ENCODE measurements at places on chromosomes 7 and 10. TPM values are rescaled to one million over a fixed set of nuclear protein-coding genes. Genes with fewer than 3 reads are reported as not detected.
A peak's percentile ranks its signal among the peaks of the same experiment; 100 is the strongest.

DNA sequence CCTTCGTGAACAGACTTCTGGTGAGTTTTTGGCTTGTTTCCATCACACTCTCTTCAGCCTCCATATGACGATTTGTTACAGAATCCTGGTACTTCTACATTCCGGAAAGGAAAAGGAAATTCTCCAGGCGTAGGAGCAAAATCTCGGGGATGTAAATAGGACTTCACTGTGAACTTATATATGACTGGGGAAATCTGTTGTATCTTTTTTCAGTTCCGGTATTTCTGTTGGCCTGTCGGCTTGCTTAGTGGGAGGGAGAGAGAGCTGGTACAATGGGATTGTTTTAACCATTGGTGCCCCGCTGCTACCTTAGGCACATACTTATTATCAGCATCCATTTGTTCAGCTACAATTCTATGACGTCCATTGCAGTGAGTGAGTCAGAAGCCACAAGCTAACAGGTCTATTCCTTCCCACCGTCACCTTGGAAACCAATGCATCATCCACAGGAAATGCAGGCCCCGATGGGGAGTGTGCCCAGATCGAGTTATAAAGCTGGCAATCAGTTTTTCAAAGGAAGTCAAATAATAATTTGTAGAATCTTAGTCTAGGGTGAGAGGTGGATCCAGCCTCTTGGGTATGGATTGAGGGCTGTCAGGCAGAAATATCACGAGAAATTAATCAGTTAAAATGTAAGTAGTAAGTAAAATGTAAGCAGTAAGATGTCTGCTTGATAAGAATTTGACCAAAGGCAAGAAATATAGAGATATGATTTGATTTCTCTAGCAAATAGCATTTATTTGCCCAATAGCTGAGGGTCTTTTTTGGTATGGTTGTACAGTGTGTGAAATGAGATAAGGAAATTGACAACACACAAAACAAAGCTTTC, 92.0 kb upstream of the MKLN1 start:
- ATAC-seq = peak; percentile 87

Gene LARP4B
- 119 TPM for total RNA-seq

DNA sequence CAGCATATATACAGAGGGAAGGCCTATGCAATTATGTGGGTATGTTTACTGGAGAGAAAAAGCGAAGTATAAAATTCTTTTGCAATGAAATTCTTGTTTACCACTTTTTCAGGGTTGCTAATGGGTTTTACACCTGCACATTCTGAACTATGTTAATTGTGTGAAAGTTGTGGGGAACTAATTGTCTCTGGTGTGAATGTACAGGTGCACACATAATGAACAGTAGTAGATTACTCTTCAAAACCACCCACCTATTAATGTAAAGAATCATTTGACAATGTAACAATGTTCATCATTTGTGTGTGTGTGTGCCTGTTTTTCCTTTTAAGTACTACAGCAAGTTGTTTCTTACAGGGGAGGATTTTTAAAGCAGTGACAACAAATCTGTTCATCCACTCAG, 80.0 kb upstream of the FEZF1 start:
- ATAC-seq = no peak

DNA sequence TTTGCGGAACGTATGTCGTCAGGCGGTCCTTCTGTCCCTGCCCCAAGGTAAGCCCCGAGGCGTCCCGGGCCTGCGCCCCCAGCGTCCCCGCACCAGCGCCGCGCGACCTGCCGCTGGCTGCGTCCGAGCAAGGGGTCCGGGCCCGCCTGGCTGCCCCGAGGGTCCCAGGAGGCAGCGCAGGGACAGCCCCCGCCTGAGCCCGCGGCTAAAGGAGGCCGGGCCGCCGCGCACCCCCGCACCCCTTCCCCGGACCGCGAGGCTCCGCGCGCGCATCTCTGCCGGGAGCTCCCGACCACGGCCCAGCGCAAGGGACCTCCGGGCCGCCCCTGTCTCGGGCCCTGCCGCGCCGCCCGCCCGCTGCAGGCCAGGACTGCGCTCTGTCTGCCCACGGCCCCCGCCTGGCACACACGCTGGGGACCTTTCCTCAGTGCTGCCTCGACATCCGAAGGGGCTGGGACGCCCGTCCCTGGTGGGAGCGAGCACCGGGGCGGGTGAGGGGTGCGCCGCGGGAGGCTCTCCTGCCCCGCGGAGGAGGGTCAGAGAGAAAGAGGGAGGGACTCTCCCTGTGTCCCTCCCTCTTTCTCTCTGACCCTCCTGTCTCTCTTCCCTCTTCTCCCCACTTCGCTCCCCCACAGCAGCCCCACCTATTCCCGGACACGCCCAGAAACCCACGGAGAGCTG, 25.0 kb downstream of the SHH start:
- ATAC-seq = no peak

Gene OR13A1
- total RNA-seq = not detected

DNA sequence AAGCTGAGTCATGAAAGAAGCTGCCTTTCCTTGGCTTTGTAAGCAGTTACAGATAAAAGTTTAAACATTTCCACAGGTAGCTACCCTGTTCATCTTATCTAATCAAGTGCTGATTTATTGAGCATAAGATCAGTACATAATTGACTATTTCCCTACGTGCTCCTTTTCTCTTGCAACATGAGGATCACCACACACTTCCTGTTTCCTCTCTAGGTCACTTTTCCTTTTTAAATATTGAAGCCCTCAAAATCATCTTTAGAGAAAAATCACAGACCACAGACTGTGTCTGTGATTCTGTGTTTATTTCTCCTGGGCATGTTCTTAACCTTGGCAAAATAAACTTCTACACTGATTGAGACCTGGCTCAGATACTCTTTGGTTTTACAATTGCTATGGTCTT, 69.5 kb downstream of the ZNF37A start:
- no peak for ATAC-seq

DNA sequence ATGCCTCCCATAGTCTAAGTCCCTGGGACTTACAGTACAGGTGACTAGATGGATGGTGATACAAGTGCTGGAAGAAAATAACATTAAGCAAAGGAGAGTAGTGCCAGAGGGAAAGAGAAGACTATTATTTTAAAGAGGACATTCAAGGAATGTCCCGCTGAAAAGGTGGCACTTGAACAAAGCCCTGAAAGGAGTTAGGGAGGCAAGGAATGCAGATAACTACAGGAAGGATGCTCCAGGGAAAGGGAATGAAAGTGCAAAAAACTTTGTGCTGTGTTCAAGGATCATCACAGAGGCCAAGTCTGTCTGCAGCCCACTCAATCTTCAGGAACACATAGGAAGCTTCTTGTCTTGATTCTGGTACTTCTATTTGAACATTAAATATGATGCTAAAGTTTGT, 14.9 kb downstream of the ANKMY2 start:
- ATAC-seq = no peak

Gene KCNIP2
- total RNA-seq = 39.3 TPM

DNA sequence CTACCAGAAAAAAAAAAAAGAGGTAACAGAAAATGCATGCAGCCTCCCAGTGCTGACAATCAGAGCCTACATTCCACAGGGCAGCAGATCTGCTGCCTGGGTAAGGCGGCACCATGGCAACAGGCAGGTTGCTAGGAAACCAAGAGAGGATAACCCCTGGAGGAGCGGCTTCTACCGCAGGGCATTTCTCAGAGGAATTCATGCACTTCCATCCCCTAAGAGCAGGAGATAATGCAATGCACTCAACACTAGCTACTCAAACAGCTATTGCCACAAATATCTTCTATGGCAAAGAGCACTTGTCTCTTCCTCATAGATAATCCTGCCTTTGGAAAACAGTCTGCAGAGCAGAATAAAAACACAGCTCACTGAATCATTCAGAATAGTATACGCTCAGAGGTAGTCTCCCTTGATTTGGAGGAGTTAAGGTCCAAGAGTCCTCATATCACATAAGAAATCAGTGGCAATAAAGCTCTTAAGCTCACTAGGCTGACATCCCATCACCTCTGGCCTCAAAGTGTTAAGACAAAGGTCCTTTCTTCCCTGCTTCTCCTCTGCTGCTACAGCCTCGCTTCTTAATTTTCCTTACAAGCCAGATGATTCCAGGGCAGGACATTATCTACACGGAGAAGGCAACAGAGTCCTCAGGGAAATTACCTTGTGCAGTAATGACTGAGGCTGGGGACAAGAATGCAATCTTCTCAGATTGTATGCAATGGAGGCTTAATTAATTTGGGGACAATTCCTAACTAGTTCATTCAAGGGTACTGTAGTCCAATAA, 10.7 kb downstream of the PSAP start:
- no peak for ATAC-seq

GRCh38 chr10:17768957-17769356, 17.0 kb downstream of the TMEM236 start:
- no peak for ATAC-seq

- ATAC-seq = no peak
These were observed 86.5 kb upstream of the PFKP start for GRCh38 chr10:2980791-2981360.
